ENCODE measurements at places on chromosomes 7 and 10.

DNA sequence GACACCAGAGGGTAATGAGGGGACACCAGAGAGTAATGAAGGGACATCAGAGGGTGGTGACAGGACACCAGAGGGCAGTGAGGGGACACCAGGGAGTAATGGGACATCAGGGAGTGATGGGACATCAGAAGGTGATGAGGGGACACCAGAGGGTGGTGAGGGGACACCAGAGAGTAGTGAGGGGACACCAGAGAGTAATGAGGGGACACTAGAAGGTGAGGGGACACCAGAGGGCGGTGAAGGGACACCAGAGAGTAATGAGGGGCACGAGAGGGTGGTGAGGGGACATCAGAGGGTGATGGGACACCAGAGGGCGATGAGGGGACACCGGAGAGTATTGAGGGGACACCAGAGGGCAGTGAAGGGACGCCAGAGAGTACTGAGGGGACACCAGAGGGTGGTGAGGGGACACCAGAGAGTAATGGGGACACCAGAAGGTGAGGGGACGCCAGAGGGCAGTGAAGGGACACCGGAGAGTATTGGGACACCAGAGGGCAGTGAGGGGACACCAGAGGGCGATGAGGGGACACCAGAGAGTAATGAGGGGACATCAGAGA is 10.6 kb downstream of the NACAD start:
- DNase-seq: no peak

DNA sequence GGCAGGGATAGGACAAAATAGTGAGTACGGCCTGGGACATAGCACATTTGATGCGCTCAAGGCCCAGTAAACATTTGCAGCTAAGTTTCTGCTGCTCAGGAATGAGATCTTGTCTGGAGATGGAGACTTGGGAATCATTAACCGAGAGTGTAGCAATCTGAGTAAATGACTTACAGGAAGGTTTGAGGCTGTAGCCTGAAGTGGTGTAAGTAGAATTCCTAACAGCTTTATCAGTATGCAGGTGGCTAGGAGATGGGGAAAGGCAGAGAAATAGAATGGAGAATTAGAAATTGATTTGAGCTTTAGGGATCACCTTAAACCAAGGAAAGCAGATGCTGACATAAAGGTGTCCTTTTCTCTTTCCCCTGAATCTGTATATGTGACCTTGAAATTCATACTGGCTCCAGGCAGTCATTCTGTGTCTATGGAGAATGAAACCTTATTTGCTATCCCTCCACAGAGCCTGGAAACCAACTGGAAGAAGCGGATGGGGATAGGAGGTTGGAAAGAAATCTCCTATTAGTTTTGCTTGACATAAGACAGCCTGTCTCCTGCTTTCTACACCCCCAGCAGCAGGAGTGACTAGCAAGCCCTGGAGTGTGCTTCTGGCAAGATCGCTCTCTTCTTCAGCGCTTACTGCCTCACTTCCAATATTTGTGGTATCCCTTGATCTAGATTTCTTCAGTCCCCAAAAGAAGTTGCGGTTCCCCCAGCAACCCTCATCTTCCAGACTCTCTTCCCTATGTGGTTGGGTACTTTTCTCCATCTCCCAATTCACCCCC is 6.4 kb upstream of the PON2 start:
- no peak for DNase-seq

GRCh38 chr10:86960003-86960862 is 1.8 kb downstream of the SNCG start:
- DNase-seq: no peak

DNA sequence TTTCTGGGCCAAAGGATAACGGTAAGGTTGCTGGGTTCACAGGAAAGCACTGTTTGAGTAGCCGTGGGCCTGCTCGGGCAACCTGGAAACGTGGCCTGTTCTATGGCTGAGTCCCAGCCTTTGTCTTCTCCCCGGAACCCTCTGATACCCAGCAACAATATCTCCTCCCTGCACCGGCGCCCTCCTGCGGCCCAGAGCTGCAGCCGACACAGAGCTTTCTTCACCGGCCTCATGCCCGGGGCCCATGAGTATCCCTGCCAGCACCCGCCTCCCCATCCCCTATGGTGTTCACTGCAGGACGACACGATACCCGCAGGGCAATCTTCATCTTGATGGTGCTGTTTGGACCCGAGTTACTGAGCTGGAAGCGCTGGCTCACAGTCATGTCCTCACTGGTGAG is 38.6 kb upstream of the NCAPG2 start:
- DNase-seq: no peak

DNA sequence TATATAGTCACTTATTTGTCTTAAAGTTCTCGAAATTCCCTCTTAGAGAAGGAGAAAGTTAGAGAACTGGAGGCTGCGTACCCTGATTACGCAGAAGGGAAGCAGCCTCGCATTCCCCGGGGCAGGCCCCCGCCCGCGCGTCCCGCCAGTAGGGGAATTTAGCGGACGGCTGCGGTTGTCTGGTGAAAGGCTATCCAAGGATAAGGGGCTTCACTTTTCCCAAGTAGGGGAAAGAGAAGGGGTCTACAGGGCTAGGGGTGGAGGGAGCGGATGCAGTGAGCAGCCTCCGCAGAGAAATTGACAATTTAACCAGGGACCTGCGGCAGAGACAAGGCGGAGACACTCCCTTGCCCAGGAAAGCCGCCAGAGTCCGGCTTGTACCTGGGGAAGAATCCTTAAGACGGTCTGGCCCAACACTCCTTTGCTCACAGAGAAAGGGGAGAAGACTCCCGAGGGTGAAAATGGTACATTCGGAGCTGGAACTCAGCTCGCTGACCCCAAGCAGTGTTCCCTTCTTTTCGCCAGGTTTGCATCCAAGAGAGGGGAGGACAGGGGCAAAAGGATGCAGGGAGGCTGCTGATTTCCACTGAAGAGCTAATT is 994 bp upstream of the MAGI2 start:
- no peak for DNase-seq

DNA sequence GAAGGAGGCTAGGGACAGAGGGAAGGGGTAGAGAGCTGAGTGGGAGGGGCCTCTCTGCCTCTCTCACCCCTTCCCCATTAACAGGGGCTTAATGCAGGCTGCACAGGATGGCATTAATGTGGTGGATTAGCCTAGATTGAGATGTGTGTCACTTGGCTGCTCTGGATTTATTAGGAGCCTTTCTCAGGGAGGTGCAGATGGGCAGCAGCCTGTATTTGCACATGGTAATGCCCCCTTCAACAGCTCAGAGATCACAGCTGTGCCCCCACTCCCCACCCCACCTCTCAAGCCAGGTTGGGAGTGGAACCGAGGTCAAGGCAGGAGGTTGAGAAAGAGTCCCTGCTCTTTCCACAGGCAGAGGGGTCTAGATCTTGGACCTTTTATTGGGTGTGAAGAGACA is 7.3 kb downstream of the PITX3 start:
- no peak for DNase-seq

- DNase-seq: no peak
Observed at GRCh38 chr10:89873055-89873454, 171.7 kb downstream of the KIF20B start.

- no peak for DNase-seq
Observed at GRCh38 chr7:77738871-77739270, 42.6 kb downstream of the RSBN1L start.

GRCh38 chr7:3106361-3106826 is 62.7 kb upstream of the CARD11 start:
- no peak for DNase-seq

- no peak for DNase-seq
Observed at GRCh38 chr10:132417957-132418441, 21.0 kb downstream of the PWWP2B start.

GRCh38 chr7:44572771-44573170 is 937 bp downstream of the DDX56 start:
- no peak for DNase-seq

GRCh38 chr10:112803961-112804401 is 146.1 kb upstream of the TCF7L2 start:
- no peak for DNase-seq

DNA sequence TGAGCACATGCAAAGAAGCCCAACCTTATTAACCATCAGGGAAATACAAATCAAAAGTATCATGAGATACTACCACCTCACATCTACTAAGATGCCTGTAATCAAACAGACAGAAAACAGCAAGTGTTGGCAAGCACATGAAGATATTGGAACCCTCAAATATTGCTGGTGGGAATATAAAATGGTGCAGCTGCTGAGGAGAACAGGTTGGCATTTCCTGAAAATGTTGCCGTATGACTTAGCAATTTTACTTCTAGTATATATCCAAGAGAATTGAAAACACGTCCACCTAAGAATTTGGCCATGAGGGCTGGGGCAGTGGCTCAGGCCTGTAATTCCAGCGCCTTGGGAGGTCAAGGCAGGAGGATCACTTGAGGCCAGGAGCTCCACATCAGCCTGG is 39.4 kb upstream of the TNRC18 start:
- no peak for DNase-seq

- DNase-seq: no peak
Observed at GRCh38 chr10:78263521-78263988, 229.9 kb downstream of the RPS24 start.

- no peak for DNase-seq
Observed at GRCh38 chr10:76840802-76841201, 796.8 kb downstream of the KCNMA1 start.

GRCh38 chr7:104816537-104816936 is 197.5 kb upstream of the KMT2E start:
- DNase-seq: no peak

GRCh38 chr10:98364432-98365102 is 50.4 kb downstream of the PYROXD2 start:
- DNase-seq: no peak

GRCh38 chr7:50308532-50309385 is 4.2 kb downstream of the IKZF1 start:
- no peak for DNase-seq

- no peak for DNase-seq
Observed at GRCh38 chr7:116862951-116863670, 724 bp downstream of the CAPZA2 start.

DNA sequence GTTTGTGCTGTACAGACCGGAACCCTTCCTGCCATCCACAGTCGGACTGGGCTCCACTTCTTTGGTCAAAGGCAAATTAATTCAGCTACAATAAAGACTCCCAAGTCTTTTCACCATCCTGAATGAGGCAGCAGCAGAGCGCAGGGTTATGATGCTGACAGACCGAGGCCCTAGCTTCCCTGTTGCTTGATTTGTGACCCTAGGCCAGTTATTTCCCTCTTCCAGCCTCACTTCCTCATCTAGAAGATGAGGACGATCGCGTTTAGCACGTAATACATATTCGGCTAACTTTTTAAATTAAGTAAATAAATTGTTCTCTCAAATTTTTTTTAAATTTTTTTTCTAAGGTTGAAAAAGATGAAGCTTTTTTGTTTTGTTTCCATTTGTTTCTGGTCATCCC is 18.1 kb downstream of the ADRB1 start:
- no peak for DNase-seq

GRCh38 chr10:75742355-75742754 is 310.9 kb downstream of the LRMDA start:
- no peak for DNase-seq

GRCh38 chr7:154372011-154372601 is 319.9 kb downstream of the DPP6 start:
- no peak for DNase-seq

GRCh38 chr10:51743146-51743545 is 43.8 kb upstream of the CSTF2T start:
- DNase-seq: no peak

DNA sequence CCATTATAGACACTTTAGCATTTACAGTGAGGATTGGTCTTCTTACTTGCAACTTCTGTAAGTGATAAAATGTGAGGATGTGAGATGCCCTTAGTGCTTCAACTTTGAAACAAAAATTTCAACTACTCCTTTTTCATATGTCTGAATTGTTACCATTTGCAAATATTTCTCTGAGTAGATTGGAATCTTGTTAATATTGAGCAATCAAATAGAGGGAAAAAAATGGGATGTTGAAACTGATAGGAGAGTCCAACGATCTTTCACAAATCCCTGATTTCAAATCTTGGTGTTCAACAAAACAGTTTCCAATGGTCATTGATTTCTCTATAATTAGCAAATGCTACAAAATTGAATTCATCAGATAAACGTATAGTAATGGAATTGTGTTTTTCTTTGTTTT is 5.5 kb upstream of the SNX10 start:
- DNase-seq: no peak

GRCh38 chr7:115043605-115044004 is 121.7 kb downstream of the MDFIC start:
- DNase-seq: no peak

GRCh38 chr10:67697724-67698131 is 1.7 kb upstream of the CTNNA3 start:
- DNase-seq: peak; percentile 0

- no peak for DNase-seq
Observed at GRCh38 chr7:40244226-40244625, 109.4 kb downstream of the SUGCT start.

- DNase-seq: no peak
Observed at GRCh38 chr10:47248386-47249090, 51.5 kb upstream of the GDF10 start.

DNA sequence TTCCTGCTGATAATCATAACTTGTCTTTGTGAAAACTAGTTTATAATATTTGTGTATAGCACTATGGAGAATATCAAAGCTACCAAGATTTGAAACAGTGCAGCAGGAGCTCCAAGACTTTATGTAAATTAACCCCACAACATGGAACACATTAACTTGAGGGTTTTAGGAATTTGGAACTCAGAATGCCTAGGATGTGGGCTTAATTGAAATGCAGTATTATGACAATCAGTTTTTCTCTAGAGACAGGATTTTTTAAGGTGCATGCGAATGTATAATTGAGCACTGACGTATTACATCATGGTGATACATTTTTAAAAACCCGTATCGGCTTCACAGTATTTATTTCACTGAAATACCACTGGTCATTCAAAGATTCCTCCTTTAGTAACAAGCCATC is 313.1 kb upstream of the DGKB start:
- no peak for DNase-seq

DNA sequence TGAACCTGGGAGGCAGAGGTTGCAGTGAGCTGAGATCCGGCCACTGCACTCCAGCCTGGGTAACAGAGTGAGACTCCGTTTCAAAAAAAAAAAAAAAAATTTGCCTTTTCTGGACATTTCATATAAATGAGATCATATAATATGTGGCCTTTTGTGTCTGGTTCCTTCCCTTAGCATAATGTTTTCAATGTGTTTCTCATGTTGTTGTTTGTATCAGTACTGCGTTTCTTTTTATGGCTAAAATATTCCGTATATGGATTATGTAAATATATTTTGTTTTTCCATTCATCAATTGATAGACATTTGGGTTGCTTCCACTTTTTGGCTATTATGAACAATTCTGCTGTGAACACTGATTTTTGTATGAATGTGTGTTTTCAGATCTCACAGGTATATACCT is 257.6 kb downstream of the CCDC3 start:
- DNase-seq: no peak

DNA sequence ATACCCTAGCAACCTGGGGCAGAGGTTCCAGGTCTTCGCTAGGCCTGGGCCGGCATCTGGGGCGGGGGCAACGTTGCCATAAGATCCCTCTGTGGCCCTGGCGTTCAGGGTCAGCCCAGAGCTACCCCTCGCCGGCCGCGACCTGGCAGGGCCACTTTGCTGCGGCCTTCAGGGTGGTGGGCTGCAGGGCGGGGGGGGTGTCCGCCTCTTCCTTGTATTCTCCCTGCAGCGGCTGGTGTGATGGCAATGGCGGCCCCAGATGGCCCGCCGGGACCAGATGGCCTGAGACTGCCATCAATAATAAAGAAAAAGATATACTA is 539.2 kb upstream of the POT1 start:
- DNase-seq: no peak

- DNase-seq: no peak
Observed at GRCh38 chr10:77603534-77603927, 34.1 kb downstream of the KCNMA1 start.

Measured in stimulated activated CD4-positive, alpha-beta T cell treated with anti-CD3 and anti-CD28 coated beads, Interleukin-2, amount 100 ng/mL, for 4 hours (primary cell).